Spleen (tissue), 13 donors: ENCODE measurements at places on chromosomes 2 and 18. TPM values are rescaled to one million over a fixed set of nuclear protein-coding genes. Genes with fewer than 3 reads are reported as not detected.

Gene GAL3ST2
- not detected for polyA plus RNA-seq

Gene UGT1A6
- polyA plus RNA-seq, result not detected

Gene SOCS6
- 2.1 TPM for polyA plus RNA-seq

Gene PPP1R1C
- 0.48 TPM for polyA plus RNA-seq

GRCh38 chr2:151805961-151806360, 22.3 kb downstream of the ARL5A start:
- H3K36me3 ChIP-seq, result peaks cover 80% of the 10 kb centered on the region
- DNase-seq, result no peak
- H3K27me3 ChIP-seq, result no peaks in the 10 kb centered on the region
- H3K4me1 ChIP-seq, result peaks cover 17% of the 10 kb centered on the region

GRCh38 chr2:64787019-64787365, 133.3 kb upstream of the SERTAD2 start:
- no peak for DNase-seq
- H3K4me3 ChIP-seq, result no peak overlapping the region
- no peaks in the 10 kb centered on the region for H3K4me1 ChIP-seq

GRCh38 chr2:143399631-143400069, 270.4 kb downstream of the ARHGAP15 start:
- no peak overlapping the region for H3K27ac ChIP-seq
- no peak overlapping the region for H3K4me3 ChIP-seq
- DNase-seq, result no peak
- H3K4me1 ChIP-seq, result peaks cover 6% of the 10 kb centered on the region

GRCh38 chr2:203623661-203624060, 82.8 kb upstream of the CD28 start:
- H3K36me3 ChIP-seq, result no peaks in the 10 kb centered on the region
- DNase-seq, result no peak
- H3K27ac ChIP-seq, result no peak overlapping the region
- H3K27me3 ChIP-seq, result no peaks in the 10 kb centered on the region
- H3K4me1 ChIP-seq, result no peaks in the 10 kb centered on the region
- H3K4me3 ChIP-seq, result no peak overlapping the region

DNA sequence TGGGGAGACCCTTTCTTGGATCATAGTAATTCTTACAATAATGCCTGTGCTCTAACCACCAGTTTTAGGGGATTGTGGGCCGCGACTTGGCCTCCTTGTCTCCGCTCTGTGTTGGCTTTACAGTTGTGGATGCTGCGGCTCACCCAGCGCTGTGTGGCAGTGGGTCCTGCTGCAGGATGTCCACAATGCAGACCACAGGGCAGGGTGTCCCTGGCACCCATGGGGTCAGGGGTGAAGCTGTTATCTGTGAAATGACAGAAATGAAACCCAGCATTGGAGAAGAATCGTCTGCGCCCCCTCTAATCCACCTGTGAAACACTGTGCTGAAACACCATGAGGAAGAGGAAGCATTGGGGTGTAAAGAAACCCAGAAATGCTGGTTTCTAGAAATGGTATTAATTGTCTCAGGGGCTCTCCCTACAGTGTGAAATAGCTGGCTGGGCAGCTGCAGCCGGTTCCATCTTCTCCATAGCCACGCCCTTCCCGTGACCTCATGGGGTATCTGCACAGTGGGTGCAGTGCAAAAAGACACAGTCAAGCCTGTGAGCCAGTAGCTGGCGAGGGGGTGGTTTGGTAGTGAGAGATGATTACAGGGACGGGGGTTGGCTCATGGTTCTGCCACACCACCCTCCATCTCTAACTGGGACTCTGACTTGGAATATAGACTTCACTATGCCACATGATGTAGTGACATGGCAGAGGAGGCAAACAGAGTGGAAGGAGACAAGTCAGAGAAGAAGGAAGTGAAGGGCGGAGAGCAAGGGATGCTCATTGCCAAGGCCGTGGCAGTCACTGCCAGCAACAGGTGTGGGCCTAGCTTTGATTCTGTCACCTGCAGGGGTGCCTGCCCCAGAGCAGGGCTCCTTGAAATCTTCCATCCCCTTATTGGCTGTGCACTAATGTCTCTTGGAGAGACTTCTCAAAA, 16.2 kb downstream of the INPP4A start:
- no peak overlapping the region for H3K4me3 ChIP-seq
- peak overlapping the region; percentile 70 for H3K27ac ChIP-seq
- DNase-seq, result peak; percentile 93
- no peaks in the 10 kb centered on the region for H3K27me3 ChIP-seq
- peaks cover 45% of the 10 kb centered on the region for H3K4me1 ChIP-seq

GRCh38 chr2:200756618-200757321, 54.9 kb upstream of the BZW1 start:
- no peak overlapping the region for H3K27ac ChIP-seq
- no peaks in the 10 kb centered on the region for H3K27me3 ChIP-seq
- no peaks in the 10 kb centered on the region for H3K36me3 ChIP-seq
- no peak for DNase-seq
- H3K4me3 ChIP-seq, result no peak overlapping the region
- H3K4me1 ChIP-seq, result no peaks in the 10 kb centered on the region

DNA sequence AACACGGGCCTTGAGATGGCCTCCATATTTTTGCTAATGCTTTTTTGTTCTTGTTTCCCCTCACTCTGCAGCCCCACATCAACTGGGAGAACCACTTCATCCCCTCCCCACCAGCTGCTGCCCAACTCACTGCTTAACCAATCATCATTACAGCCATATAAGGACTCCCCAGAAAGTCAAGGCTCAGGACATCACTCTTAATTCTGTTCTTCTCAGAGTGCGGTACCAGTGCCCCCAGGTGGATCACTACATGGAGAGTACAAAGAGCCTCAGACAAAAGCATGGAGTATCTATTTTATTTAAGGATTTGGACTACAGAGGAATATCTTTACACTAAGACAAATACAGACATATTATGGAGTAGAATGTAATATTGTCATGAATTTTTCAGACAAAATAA, 340.6 kb downstream of the PAX3 start:
- H3K27me3 ChIP-seq, result no peaks in the 10 kb centered on the region
- no peak overlapping the region for H3K4me3 ChIP-seq
- DNase-seq, result no peak
- no peaks in the 10 kb centered on the region for H3K4me1 ChIP-seq
- no peaks in the 10 kb centered on the region for H3K36me3 ChIP-seq
- no peak overlapping the region for H3K27ac ChIP-seq
